Occipital lobe (tissue), 3 donors: ENCODE measurements at places on chromosomes 11 and 22. TPM values are rescaled to one million over a fixed set of nuclear protein-coding genes. Genes with fewer than 3 reads are reported as not detected.

ACER3 gene
- total RNA-seq = 21.5 TPM

ZNF408 gene
- 4.2 TPM for total RNA-seq

DRD4 gene
- total RNA-seq = 0.16 TPM

TRIM49 gene
- not detected for total RNA-seq

RGL4 gene
- total RNA-seq = not detected

PRDX5 gene
- 93.0 TPM for total RNA-seq

CASTOR1 gene
- total RNA-seq = 2.7 TPM

CDKN1C gene
- total RNA-seq = 34.5 TPM

APOL1 gene
- total RNA-seq = 1.4 TPM

APOL5 gene
- total RNA-seq = not detected

SLC39A13 gene
- 8.9 TPM for total RNA-seq

DKK3 gene
- 185 TPM for total RNA-seq
